Glomerular endothelial cell (primary cell): ENCODE measurements at places on chromosomes 4 and X.

DNA sequence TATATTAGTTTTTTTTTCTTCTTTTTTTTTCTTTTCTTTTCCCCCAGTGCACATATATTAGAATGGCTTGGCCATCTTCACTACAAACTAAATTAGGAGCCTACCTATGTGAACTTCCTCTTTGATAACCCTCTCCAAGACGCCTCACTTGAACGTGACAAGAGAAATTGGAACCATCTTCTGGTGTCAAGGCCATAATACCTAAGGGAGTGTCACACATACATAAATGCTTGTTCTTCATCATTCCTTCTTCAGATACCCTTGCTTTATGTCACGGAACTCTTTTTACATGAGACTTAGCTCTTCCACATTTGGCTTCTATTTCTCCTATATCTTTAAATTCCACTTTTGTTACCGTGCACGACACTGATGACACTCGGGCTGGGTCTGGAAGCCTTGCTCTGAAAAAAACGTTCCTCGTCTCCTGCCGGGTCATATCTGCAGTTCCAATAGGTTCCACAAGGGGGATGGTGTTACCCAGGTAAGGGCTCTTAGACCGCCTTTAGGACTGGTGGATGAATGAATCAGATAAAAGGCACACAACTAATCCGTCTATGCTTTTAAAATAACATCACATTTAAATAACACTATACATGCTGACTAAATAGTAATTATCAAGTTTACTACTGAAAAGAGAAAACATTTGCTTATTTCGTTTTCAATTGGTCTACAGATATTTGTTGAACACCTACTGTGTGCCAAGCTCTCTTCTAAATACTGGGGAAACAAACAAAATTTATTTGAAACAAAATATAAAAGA lies 19.9 kb downstream of the DGAT2L6 start:
- peak; percentile 18 for DNase-seq

DNA sequence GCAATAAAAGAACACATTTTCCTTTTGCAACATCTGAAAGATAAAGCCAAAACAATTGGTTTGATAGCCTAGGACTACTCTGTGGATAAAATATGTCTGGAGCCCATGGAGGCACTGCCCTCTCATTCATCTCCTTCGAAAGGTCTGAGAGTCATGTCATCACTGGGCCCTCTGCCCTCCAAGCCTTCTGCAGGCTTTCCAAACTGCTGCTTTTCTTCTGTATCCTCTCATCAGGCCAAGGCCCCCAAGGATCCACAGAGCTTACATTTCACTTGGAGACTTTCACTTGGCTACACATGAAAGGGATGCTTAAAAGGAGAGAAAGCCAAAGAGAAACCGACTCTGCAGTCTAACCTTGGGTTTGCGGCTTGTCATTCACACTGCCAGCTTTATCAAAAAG lies 109.9 kb downstream of the SH3RF1 start:
- DNase-seq, result no peak

GRCh38 chr4:148030193-148030873 lies 298.4 kb downstream of the ARHGAP10 start:
- no peak for DNase-seq

- DNase-seq, result no peak
These were observed 14.0 kb downstream of the OCIAD1 start for GRCh38 chr4:48844843-48845242.

- no peak for DNase-seq
These were observed 554.8 kb upstream of the HTR2C start for GRCh38 chrX:114028907-114029662.

DNA sequence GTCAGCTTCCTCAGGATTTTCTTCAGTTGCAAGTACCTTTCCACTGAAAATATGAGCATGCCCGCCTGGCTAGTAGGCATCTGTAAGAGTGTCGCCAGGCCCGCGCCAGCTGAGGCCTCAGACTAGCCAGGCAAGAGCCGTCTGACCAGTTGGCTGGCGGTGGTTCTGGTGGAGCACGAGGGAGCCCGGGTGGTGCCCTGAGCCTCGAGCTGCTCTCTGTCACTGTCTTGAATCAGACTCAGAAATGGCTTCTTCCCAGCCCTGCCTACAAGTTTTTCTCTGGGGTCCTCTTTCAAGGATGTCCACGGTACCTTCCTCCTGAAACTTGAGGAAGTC lies 11.9 kb downstream of the GRPEL1 start:
- no peak for DNase-seq

- DNase-seq, result no peak
These were observed 146.0 kb downstream of the SPANXN4 start for GRCh38 chrX:143171703-143172102.

- DNase-seq, result no peak
These were observed 97.8 kb downstream of the ZNF674 start for GRCh38 chrX:46447384-46447783.

- peak; percentile 85 for DNase-seq
These were observed 2.0 kb upstream of the LIMCH1 start for GRCh38 chr4:41535911-41536371.

GRCh38 chr4:154660052-154660451 lies 47.6 kb upstream of the FGG start:
- no peak for DNase-seq

DNA sequence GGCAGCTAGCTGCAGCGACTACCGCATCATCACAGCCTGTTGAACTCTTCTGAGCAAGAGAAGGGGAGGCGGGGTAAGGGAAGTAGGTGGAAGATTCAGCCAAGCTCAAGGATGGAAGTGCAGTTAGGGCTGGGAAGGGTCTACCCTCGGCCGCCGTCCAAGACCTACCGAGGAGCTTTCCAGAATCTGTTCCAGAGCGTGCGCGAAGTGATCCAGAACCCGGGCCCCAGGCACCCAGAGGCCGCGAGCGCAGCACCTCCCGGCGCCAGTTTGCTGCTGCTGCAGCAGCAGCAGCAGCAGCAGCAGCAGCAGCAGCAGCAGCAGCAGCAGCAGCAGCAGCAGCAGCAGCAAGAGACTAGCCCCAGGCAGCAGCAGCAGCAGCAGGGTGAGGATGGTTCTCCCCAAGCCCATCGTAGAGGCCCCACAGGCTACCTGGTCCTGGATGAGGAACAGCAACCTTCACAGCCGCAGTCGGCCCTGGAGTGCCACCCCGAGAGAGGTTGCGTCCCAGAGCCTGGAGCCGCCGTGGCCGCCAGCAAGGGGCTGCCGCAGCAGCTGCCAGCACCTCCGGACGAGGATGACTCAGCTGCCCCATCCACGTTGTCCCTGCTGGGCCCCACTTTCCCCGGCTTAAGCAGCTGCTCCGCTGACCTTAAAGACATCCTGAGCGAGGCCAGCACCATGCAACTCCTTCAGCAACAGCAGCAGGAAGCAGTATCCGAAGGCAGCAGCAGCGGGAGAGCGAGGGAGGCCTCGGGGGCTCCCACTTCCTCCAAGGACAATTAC lies 1.4 kb downstream of the AR start:
- no peak for DNase-seq

GRCh38 chrX:72123471-72124185 lies 8.1 kb downstream of the RTL5 start:
- no peak for DNase-seq

- DNase-seq, result peak; percentile 44
These were observed 271.5 kb downstream of the LDB2 start for GRCh38 chr4:16626945-16627344.

DNA sequence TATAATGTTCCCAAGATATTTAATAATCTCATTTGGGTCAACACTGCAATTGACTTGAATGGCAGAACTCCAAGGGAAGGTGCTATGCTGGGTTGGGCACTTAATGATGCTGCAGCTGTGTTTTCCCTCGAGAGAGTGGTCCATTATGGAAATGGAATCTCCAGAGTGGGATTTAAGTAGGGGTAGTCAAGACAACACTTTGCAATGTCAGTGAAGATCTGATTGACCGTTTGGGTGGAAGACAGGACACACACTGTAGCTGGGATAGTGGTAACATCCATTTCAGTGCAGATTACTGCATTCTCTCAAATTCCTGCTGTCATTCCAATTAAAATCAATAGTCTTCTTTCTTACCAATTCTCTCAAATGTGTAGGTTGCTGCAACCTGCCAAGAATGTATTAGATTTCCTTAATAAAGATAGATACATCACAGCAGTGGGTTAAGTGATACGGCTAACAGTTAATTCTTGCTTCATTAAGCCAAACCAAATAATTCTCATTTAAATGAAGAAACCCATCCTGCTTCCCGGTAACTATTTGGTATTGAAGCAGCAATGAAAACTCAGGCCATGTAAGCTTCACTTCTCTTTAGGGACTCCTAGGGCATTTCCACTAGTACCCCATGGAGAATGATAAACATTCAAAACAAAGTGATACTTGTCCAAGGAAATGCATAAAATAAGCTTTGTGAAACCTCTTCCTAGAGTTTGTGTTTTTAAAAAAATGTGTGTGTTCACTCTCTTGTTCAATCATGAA lies 40.5 kb upstream of the RASGEF1B start:
- no peak for DNase-seq

DNA sequence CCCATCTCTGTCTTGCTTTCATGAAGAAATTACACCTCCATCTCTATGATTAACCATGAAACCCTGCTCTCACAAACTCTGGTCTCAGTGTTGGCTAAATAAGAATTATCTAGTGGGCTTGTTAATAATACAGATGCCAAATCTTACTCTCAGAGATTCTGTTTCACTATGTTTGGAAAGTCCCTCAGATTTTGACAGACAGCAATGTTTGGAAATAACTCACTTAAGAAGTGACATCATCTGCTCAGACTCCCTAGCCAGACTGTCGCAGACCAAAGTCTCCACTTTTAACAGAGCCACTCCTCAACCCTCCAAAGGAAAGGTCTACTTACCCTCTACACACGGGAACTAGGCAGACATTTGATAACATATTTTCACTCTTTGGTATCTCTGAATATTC lies 328.5 kb upstream of the FGF16 start:
- DNase-seq, result no peak

GRCh38 chr4:137626942-137627738 lies 94.8 kb upstream of the PCDH18 start:
- no peak for DNase-seq

GRCh38 chrX:10821293-10821692 lies 200.9 kb upstream of the MID1 start:
- DNase-seq, result no peak

DNA sequence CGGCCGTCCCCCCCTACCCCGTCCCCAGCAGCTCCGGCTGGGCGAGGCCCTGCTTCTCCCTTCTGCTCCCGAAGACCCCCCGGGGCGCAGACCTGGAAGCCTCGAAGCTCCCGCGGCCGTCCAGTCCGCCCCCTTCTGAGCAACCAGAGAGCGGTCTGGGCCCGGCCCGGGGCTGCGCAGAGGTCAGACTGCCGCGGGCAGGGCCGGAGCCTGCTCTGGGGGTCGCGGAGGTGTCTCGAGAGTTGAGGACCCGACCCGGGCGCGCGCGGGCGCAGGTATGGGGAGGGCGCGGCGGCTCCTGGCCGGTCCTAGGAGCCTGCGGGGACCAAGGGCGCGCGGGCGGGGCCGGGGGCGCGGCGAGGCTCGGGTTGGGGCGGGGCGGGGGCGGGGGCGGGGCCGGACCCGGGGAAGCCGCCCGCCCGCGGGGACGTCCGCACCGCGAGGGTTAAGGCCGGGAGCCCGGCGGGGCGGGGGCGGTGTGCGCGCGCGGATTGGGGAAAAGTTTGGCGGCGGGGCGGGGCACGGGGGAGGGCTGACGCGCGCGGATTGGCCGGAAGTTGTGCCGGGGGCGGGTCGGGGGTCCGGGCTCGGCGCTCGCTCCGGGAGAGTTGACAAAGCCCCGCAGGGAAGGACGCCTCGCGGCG lies at the start of gene FGFRL1:
TSS of gene FGFRL1 (plus strand) at position 605 of the 644 bp plus-strand sequence. CDS start 860 bp downstream, outside the sequence.
- DNase-seq, result no peak

GRCh38 chr4:166311169-166311568 lies 438.1 kb downstream of the TLL1 start:
- DNase-seq, result no peak

GRCh38 chr4:177322266-177322665 lies 12.6 kb downstream of the NEIL3 start:
- no peak for DNase-seq

DNA sequence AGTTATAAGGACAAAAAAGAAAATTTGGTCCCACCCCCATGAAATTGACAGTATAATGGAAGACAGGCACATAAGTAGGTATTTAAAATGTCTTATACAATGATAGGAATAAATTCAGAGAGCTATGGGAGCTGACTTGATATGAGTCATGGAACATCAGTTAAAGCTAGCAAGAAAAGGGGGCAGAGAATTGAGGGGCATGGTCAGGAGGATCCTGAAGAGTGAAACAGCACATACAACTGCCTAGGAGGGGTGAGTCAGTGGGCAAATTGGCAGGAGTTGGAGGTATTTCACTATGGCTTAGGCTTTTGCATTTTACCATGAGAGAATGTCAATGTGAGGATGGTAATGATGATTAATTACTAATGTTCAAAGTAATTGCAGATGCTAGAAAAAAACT lies 95.4 kb upstream of the BANK1 start:
- no peak for DNase-seq

GRCh38 chr4:107468812-107469211 lies 251.2 kb downstream of the PAPSS1 start:
- no peak for DNase-seq

GRCh38 chr4:34182306-34182705 lies 2062.0 kb downstream of the ARAP2 start:
- no peak for DNase-seq

GRCh38 chr4:10181745-10182445 lies 65.3 kb upstream of the WDR1 start:
- no peak for DNase-seq
